ENCODE measurements at places on chromosomes 13 and 19. TPM values are rescaled to one million over a fixed set of nuclear protein-coding genes. Genes with fewer than 3 reads are reported as not detected.

PALM3 gene
- total RNA-seq: not detected

KLK15 gene
- not detected for total RNA-seq

C13orf42 gene
- not detected for total RNA-seq

ANKLE1 gene
- total RNA-seq: 0.86 TPM

FAM32A gene
- total RNA-seq: 94.1 TPM

NCR1 gene
- total RNA-seq: not detected

TYK2 gene
- 83.8 TPM for total RNA-seq

BCL3 gene
- 8.6 TPM for total RNA-seq

PRODH2 gene
- not detected for total RNA-seq

PABPC3 gene
- total RNA-seq: under 0.01 TPM

ZNF729 gene
- total RNA-seq: not detected

MYH14 gene
- total RNA-seq: not detected

IGFL1 gene
- total RNA-seq: not detected

PRR22 gene
- under 0.01 TPM for total RNA-seq

C1QTNF9 gene
- not detected for total RNA-seq

RBM42 gene
- 41.0 TPM for total RNA-seq

OR7A5 gene
- not detected for total RNA-seq

LYL1 gene
- 3.9 TPM for total RNA-seq

NXNL1 gene
- total RNA-seq: not detected

NKG7 gene
- total RNA-seq: not detected

ADGRL1 gene
- total RNA-seq: 1.9 TPM

WDR83 gene
- total RNA-seq: 7.3 TPM

IRGC gene
- total RNA-seq: not detected

ANGPTL8 gene
- total RNA-seq: not detected

SKA3 gene
- 12.9 TPM for total RNA-seq

SULT2B1 gene
- total RNA-seq: not detected

ZNF284 gene
- total RNA-seq: 3.9 TPM

IFNL4 gene
- not detected for total RNA-seq

RABAC1 gene
- total RNA-seq: 173 TPM

MAP1S gene
- total RNA-seq: 15.1 TPM

PRR20A gene
- total RNA-seq: not detected

CACNA1A gene
- 0.32 TPM for total RNA-seq

PLPPR3 gene
- 0.86 TPM for total RNA-seq

FFAR2 gene
- not detected for total RNA-seq

ZNF431 gene
- total RNA-seq: 7.1 TPM

TEX101 gene
- not detected for total RNA-seq

CYP4F8 gene
- under 0.01 TPM for total RNA-seq

IZUMO4 gene
- total RNA-seq: 1.3 TPM

SELENOV gene
- total RNA-seq: not detected

NCAN gene
- total RNA-seq: not detected

SHISA7 gene
- total RNA-seq: not detected

PDX1 gene
- not detected for total RNA-seq

ACP7 gene
- total RNA-seq: not detected

SYCN gene
- total RNA-seq: not detected

TNFRSF19 gene
- total RNA-seq: 95.7 TPM

ZNF888 gene
- total RNA-seq: 1.9 TPM

MCF2L gene
- total RNA-seq: not detected

N4BP2L1 gene
- 1.3 TPM for total RNA-seq

C19orf38 gene
- not detected for total RNA-seq

FAM216B gene
- total RNA-seq: not detected

ZNF536 gene
- total RNA-seq: not detected

EPSTI1 gene
- 15.1 TPM for total RNA-seq

CCDC8 gene
- 8.6 TPM for total RNA-seq

KRTDAP gene
- not detected for total RNA-seq

All from fibroblast of villous mesenchyme (primary cell).